ENCODE measurements at places on chromosomes 2 and 18. TPM values are rescaled to one million over a fixed set of nuclear protein-coding genes. Genes with fewer than 3 reads are reported as not detected.

Gene CD207
- under 0.01 TPM for total RNA-seq

- DNase-seq: peak; percentile 38
Observed at GRCh38 chr18:77129150-77129551, 3.4 kb downstream of the MBP start.

Gene TUBA3E
- not detected for total RNA-seq

- no peak for DNase-seq
Observed at GRCh38 chr2:241985986-241986329, 116.4 kb downstream of the RTP5 start.

Measured in dermis microvascular lymphatic vessel endothelial cell (primary cell).